NCI-H510A (cell line): ENCODE measurements at places on chromosomes 5 and 9.

DNA sequence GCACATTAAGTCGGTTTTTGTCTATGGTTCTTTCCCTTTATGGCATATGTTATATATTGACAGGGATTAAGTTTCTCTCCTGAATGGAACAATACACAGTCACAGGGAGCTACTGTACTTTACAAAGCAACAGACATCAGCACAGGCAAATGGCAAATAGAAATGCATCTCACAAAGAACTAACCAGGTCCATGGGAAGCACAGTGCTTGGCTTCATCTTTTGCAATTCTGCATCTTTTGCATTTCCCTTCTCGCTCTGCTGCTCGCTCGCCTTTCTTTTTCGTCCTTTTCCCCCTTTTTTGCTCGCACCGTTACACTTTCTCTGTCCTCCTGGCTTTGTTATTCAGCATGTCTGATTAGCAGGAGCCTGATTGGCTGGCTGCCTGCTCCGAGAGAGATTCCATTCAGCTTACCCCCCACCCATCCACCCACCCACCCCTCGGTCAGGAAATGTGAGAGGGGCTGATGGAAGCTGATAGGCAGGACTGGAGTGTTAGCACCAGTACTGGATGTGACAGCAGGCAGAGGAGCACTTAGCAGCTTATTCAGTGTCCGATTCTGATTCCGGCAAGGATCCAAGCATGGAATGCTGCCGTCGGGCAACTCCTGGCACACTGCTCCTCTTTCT is at the start of gene ADAMTSL1:
ADAMTSL1 (plus strand) TSS at position 502 of the 628 bp plus-strand sequence; CDS start at position 582, 80 bp downstream.
- peak; percentile 6 for DNase-seq

DNA sequence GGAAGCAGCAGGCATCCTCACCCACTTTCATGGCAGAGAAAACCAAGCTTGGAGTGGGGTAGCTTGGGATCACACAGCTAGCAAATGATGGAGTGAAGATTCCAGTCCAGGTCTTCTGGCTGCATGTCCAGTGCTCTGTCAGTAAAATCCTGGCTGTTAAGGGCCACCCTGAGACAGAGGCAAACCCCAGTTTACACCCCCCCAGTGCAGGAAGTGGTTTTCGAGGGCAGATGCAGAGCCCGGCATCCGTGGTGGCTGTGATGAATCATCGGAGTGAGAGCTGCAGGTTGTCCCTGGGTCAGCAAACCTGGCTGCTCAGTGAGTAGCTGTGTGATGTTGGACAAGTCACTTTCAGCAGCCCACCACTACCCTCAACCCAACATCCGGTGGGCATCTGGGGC is 115.4 kb downstream of the RGS3 start:
- peak; percentile 33 for DNase-seq

DNA sequence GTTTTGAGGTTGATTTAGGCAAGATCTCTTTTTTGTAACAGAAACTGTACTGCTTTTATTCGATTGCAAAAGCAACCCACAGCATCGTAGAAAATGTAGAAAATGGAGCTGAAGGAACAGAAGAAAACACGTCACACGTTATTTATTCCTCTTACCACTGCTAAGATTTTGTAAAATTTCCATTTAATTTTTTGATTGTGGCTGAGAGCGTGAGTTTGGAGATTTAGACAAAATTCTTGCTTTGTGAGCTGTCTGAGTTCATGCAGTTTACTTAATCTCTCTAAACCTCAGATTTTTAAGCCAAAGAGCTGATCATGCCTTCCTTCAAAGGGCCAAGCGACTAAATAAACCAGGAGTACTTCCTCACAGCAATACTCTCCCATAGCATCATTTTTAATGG is 24.8 kb downstream of the DPYSL3 start:
- no peak for DNase-seq

GRCh38 chr9:18256568-18256967 is 217.4 kb upstream of the ADAMTSL1 start:
- DNase-seq, result no peak

GRCh38 chr5:33346534-33346933 is 94.2 kb upstream of the TARS1 start:
- DNase-seq, result no peak

- DNase-seq, result no peak
These were observed 38.7 kb upstream of the NUDT12 start for GRCh38 chr5:103601314-103601713.

- DNase-seq, result no peak
These were observed 2.3 kb upstream of the MAN1B1 start for GRCh38 chr9:137084526-137084925.

GRCh38 chr5:170630711-170631141 is 126.9 kb downstream of the KCNIP1 start:
- no peak for DNase-seq

- DNase-seq, result no peak
These were observed 3.1 kb downstream of the TMOD1 start for GRCh38 chr9:97504381-97505216.

DNA sequence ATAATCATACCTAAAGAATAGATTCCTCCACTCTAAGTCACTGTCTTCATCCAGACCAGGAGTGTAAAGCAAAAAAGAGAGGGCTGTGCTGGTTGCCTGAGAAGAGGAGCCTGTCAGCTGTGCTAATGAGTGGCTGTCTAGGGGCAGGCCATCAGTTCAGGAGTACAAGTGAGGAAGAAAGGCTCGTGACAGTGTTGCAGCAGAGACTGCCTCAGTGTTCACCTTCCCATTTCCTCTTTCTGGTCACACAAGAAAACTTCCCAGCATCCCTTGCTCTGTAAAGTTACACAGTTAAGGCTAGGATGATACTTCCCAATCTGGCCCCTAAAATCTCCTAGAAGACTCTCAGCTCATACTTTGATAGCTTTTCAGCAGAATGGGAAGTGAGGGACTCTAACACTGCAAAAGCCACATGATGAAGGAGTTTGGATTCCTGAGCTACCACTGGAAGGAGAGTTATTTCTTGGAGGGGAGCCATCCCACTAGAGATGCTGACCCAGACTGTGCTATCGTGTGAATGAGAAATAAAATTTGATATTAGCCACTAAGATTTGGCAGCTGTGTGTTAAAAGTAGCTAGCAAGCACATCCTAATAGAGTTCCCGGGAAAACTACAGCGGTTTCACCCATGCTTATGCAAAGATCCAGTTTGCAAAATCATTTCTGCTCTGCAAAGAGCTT is 67.1 kb downstream of the ADAMTS12 start:
- DNase-seq, result no peak

- DNase-seq, result no peak
These were observed 90.4 kb upstream of the KLF9 start for GRCh38 chr9:70504834-70505233.

DNA sequence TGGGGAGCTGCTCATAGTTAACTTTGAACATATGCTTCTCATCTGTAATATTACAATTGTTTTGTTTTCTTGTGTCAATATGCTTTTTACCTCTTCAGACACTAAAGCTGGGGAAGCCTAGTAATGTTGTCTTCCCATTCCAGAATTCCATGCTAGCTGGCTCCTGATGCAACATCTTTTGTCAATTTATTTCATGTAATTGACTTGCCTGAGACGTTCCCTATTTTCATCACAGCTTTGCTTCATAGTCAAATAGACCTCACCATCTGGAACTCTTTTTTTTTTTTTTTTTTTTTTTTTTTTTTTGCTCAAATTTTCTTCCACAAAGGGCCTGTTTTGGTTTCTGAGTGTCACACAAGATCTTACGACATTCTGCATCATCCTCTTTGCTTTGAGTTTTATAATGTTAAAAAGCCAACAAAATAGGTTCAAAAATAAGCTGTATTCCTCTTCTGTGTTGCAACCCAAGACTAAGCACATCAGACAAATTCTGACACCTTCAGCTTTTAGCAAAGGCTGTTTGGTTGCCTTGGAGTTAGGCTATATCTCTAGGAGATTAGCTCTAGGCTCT is 235.2 kb downstream of the NR3C1 start:
- DNase-seq, result no peak

DNA sequence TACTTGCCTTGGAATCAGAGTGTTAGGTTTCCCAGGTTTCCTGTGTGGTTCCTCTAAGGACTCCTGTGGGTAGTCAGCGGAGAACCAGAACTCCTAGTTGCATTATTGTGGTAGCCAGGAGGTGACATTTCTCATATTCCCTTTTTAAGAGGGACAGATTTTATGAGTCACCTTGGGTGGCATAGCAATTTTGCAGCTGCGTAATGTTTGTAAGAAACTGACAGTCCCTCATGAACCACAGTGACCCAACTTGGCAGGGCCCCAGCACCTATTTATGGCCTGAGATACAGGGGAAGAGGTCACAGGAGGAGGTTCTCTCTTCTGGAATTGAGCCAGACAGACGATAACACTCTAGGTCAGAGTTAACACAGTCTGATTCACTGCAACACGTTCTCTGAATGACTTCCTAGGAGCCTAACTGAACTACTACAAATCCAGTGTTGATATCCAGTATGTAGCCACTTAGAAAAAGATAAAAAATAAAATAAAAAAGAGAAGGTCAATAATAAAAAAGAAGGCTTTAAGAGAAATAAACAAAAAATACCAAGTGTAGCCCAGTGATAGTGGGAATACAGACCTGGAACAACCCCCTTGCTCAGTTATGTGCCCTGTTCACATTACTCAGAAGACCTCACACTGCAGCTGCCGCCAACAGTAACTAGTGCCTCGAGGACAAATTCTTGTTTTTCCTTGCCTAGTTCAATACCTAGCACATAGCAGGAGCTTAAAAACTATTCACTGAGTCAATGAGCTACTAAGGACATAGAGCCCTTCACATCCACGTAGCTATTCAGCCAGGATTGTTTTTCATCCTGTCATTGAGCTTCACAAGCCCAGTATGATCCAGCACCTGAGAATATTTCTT is 50.7 kb upstream of the VLDLR start:
- peak; percentile 29 for DNase-seq

- DNase-seq, result no peak
These were observed 27.1 kb downstream of the KCNMB1 start for GRCh38 chr5:170362102-170362501.
